Activated CD8-positive, alpha-beta memory T cell treated with anti-CD3 and anti-CD28 coated beads for 1 hour (primary cell): ENCODE measurements at places on chromosomes 2 and 18.

- no peak for DNase-seq
Measured at GRCh38 chr18:21602299-21602587, 1.7 kb upstream of the ESCO1 start.

GRCh38 chr2:43022896-43023295 is 203.5 kb downstream of the ZFP36L2 start:
- DNase-seq = no peak

DNA sequence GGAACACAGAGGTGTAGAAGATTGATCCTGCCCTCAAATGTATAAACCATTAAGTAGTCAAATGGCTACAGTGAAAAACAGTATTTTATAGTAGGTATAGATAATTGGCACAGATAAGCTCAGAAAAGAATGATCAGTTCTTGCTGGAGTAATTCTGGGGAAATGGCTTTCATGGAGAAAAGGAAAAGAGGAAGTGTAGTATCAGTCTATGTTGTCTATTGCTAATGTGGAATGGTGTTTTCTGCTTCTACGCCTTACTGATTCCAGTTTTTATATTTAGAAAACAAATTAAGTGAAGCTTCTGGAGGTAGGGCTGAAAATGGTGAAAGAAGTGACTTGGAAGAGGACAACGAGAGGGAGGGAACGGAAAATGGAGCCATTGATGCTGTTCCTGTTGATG is 22.2 kb downstream of the ZC3H15 start:
- DNase-seq = no peak

DNA sequence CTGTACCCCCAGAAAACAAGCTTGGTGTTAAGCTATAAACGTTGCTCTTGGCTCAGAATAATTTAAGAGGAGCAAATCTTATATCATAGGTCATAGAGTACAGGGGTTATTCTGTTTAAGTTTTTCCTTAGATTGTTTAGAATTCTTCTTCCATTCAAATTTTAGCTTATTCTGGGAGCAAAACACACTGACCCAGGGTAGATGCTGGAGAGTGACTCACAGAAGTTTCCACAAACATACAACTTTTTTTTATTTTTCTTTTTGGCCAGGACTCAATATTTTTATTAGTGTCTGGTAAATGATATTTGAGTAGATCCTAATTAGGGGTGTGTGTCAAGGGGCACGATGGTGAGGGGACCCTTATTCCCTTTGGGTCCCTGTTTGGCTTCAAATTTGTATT is 71.5 kb upstream of the PSME4 start:
- DNase-seq = no peak

DNA sequence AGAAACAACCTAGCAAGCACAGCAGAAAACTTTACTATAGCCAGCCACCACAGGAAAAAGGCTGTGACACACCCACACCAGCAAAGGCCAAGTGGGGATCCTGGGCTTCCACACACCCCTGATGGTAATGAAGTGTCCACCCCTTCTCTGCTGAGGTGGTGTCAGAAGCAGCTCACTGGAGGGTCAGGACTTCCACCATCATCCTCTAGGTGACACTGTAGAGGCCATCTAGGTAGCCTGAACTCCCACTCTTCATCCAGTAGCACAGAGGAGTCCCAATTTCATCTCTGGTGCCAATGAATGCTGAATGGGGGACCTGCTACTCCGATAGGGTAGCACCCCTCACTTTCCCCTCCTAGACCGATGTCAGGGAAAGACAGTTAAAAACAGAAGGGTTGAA is 1544.4 kb downstream of the LRP1B start:
- DNase-seq = no peak

- DNase-seq = no peak
Measured at GRCh38 chr2:26327291-26328272, 18.4 kb upstream of the SELENOI start.

DNA sequence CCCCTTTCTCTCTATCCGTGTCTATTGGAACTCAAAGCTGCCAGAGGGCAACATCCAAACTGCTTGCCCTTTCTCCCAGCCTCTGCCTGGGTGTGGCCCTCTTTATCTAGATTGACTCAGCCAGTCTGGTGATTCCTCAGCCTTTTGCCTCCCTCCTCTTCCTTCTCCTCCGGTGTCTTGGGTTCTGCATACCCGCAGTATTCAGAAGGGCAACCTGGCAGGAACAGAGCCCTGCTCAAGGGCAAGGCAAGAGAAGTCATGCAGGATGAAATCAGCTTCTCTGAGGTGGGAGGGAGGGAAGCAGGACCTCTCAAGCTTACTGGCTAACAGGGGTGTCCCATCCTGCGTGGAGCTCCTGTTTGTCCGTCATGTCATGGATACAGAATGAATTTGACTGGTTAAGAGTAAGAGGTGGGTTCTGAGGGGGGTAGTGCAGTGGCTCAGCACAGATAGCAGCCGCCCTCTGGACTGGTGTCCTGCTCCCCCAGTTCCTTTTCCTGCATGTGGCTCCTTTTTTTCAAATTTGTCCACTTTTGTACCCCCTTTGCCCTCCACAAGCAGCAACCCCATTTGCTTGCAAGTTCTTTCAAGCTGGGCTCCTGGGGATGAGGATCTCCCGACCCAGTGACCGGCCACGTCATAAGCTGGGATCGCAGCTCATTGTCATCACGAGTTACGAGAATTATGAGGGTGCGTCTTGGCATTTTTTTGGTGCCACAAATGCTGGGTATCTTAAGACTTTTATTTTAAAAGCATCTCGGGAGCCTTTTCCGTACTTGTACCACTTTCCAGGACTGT is 154.1 kb downstream of the FHOD3 start:
- DNase-seq = no peak

GRCh38 chr18:9334973-9335696 is 562 bp downstream of the TWSG1 start:
- peak; percentile 6 for DNase-seq

DNA sequence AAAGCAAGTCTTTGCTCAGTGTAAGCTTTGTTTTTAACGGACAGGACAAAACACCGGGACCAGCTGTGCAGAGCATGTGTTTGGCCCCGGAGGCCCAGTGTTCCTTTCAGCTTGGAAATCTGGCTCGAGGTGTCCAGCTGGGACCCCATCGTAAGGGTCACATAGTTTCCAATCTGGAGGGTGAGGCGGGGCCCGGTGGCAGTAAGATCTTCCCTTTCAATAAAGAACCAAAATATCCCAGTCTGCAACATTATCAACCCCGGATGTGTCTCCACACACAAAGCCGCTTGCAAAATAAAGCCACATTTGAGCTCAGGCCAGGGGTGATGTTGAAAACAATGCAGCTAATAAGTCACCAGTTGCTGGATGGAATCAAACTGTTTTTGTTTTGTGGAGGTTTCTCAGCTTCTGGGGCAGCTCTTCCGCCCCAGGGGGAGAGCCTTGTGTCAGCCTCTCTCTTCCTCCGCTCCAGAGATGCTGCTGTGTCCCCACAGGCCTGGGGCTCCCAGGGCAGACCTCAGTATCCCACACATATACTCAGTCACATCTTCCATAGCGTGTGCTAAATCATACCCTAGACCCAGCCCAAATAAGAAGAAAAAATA is 138.6 kb upstream of the GLI2 start:
- no peak for DNase-seq
